AG08396 (cell line): ENCODE measurements at places on chromosomes 11 and 22.
A peak's percentile ranks its signal among the peaks of the same experiment; 100 is the strongest.

GRCh38 chr11:69917529-69917928 lies 98.3 kb upstream of the FGF3 start:
- no peak for DNase-seq

DNA sequence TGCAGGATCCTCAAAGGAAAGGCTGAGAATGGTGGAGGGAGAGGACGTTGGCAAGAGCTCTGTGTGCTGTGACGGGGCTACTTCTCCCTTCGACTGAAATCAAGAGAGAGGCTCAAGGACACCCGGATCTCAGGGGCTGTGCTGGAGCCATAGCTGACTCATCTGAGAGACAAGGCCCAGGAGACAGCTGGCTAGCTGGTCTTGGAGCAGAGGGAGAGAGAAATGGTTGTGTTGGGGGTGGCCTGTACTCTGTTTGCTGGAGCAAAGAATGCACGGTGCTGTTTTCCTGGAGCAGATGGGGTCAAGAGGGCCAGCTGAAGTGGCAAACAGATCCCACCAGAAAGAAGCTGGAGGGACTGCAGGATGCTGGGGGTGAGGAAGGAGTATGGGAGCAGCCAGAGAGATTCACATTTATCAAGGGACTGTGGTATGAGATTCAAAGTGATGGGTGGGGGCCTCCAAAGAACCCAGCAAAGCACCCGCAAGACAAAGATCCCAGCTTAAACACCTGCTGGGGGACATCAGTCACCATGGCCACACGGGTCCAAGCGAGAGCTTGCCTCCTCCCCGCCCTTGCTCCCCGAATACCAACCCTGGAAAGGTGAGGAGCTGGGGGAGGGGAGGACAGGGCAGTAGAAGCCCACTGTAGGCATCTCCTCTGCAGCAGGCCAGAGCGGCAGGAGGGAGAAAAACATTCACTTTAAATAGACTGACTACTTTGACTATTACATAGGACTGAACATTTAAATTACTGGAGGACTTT lies 40.8 kb downstream of the MAP6 start:
- peak; percentile 30 for DNase-seq

DNA sequence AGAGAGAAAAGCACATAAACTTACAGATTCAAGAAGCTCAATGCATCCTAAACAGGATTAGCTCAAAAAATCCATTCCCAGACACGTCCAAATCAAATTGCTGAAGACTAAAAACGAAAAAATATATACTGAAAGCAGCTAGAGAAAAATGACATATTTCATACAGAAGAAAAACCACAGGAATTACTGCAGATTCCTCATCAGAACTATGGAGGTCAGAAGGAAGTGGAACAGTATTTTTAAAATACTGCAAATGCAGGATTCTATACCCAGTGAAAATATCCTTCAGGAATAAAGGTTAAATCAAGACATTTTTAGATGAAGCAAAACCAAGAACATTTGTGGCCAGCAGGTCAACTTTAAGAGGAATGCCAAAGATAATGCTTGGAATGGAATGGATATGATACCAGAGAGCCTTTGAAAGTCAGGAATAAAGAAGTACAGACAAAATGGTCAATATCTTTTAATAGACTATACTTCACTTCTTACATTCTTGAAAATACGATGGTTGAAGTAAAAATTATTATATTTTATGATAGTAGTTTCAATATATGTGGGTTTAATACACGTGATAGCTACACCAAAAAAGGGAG lies 352.9 kb downstream of the CTTN start:
- no peak for DNase-seq

GRCh38 chr11:8252388-8252787 lies 11.3 kb downstream of the LMO1 start:
- DNase-seq, result no peak

GRCh38 chr11:64406221-64406946 lies 47.4 kb downstream of the RPS6KA4 start:
- no peak for DNase-seq

DNA sequence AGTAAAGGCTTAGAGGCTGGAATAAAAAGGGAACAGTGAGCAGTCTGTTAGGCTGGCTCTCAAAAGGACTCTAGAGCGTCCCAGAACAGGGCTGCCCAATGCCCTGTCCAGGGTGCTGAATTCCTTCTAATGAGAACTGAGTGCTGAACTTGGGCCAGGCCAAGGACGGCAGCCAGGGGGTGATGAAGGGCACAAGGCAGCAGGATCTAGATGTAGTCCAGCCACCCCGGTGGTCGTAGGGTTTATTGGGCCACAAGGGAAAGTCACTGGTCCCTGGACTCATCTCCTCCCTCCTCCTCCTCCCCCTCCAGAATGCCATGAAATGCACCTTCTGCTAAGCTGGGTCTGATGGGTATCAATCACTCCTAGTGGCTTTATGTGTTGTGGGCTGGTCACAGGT lies 19.2 kb downstream of the NPTXR start:
- DNase-seq, result peak; percentile 84

DNA sequence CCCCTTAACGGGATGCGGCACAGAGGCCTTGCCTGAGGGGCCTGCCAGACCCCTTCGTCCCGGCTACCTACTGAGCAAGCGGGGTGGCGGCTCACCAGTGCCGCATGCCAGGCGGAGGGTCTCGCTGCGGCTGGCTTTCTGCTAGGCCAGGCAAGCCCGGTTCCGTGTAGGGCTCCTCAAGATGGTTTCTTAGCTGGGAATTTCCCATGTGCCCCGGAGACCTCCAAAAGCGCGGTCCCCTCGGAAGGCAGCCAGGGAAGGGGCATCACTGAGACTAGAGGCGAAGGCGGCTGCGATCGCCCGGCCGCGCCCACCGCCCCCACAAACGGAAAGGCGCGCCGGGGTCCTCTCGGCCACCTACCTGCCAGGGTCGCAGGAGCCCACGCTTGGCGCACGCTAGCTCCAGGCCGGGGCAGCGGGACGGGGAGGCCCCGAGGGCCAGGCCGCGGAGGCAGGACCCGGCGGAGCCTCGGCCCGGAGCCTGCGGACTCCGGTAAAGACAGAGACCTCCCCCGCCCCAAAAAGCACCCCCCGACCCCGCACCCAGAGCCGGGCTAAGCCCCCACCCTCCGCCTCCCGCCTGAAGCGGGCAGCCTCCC lies 23.8 kb downstream of the MICAL3 start:
- DNase-seq, result no peak

DNA sequence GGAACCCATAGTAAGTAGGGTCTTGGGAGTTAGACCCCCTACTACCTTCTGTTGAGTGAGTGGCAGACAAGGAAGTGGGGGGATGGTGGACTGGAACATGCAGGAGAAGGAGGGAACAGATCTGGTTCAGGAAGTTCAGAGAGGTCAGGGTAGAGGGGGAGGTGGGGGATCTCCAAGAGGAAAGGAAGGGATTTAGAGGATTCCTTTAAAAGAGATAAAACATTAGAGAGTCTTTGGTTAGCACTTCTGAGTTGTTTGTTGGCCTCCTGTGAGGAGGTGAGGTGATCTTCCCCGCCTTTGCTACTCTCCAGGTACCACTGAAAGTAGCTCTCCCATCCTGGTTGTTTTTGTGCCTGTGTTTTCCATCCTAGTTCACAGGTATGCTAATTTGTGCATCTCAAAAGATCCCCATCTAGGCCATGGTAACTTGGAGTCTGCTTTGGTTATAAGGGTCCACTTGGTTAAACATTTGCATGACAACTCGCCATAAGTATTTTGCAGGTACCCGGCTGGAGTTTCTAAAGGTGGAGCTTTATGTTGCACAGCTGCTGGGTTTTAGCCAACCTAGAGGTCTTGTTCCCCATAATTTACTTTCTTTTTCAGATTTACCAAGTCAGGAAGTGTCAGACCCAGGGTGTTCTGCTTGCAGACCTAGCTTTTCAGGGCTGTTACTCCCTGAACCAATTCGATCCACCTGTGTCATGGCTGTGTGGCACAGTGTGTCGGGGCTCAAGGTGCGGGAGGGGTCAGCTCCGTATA lies 79.3 kb upstream of the SORL1 start:
- no peak for DNase-seq

DNA sequence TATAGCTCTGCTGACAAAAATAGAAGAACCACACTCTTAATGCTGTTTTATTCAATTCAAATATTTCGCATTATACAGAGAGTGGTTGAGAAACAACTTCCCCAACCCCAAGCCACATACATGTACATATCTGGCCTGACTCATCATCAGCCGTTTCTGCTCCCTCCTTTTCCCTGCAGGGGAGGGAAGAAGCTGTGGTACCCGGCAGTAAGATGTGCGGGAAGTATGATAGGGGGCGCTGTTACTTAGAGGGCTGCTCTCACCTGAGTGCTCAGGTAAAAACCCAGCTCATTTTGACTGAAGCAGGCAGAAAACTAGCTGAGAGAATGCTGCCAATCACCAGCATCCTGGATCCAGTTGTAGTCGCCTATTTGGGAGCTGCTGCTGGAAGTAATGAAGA lies 85.5 kb downstream of the NELL1 start:
- no peak for DNase-seq

- DNase-seq, result no peak
Measured at GRCh38 chr22:20383538-20383937, 10.4 kb upstream of the ZNF74 start.

GRCh38 chr11:60955571-60955970 lies 3.6 kb upstream of the SLC15A3 start:
- DNase-seq, result no peak

- no peak for DNase-seq
Measured at GRCh38 chr11:19445771-19446170, 205.0 kb upstream of the E2F8 start.

DNA sequence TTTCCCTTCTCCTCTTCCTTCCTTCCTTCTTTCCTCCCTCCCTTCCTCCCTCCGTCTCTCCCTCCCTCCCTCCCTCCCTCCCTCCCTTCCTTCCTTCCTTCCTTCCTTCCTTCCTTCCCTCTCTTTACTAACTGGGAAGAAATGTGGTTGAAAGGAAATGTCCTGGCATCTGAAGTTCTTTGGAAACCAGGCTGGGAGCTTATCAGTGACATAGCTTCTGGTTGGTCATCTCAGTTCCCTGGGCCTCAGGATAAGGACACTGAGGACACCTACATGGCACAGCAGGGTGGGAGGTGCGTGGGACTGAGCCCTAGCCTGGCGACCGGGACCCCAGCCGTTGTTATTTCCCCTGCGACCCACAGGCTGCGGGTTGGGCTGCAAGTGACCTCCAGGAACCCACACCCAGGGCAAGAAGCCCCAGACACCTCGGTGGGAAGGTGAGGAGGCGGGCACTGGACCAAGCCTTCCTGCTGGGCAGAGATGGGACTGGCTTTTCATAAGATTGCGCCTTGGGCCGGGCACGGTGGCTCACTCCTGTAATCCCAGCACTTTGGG lies 1486.5 kb downstream of the TBC1D22A start:
- no peak for DNase-seq

DNA sequence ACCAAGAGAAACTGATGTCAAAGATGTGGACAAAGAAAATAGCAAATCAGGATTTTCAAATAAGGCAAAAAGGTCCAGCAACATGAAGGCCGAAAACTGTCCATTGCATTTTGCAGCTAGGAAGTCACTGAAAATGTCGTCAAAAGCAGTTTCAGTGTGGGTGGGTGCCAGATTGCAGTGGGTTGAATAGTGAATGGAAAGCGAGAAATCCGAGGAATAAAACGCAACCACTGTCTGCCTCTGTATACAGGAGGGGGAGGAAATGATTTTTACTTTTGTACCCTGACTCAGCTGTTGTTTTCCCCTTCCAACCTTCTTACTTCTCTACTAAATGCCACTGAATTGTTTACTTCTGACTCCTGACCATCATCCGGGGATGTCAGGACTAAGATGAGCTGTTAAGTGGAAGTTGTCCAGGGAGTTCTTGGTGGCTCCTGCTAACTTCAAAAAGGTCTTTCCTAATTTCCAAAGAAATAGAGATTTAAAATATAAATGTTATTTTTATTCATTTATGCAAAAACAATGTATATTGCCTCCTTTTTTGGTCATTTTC lies 64.9 kb upstream of the BIRC3 start:
- DNase-seq, result no peak

GRCh38 chr11:20032577-20033260 lies 127.6 kb downstream of the DBX1 start:
- no peak for DNase-seq

GRCh38 chr11:117826190-117826570 lies 1.6 kb upstream of the FXYD2 start:
- no peak for DNase-seq
